ENCODE measurements at places on chromosomes 4 and X. TPM values are rescaled to one million over a fixed set of nuclear protein-coding genes. Genes with fewer than 3 reads are reported as not detected.

MAPK10 gene
- total RNA-seq = 0.13 TPM

UCP1 gene
- total RNA-seq = not detected

CXCL5 gene
- total RNA-seq = 0.13 TPM

SSX4 gene
- not detected for total RNA-seq

CORIN gene
- under 0.01 TPM for total RNA-seq

RENBP gene
- total RNA-seq = 10.1 TPM
